ENCODE measurements at places on chromosomes 2 and 18. TPM values are rescaled to one million over a fixed set of nuclear protein-coding genes. Genes with fewer than 3 reads are reported as not detected.

- no peak overlapping the region for H3K4me3 ChIP-seq
- H3K27me3 ChIP-seq = peaks cover 14% of the 10 kb centered on the region
- no peaks in the 10 kb centered on the region for H3K4me1 ChIP-seq
- no peaks in the 10 kb centered on the region for H3K36me3 ChIP-seq
- no peak for DNase-seq
Measured at GRCh38 chr2:70607121-70607561, 53.5 kb upstream of the TGFA start.

The REG1B gene
- total RNA-seq = 2.3 TPM

DNA sequence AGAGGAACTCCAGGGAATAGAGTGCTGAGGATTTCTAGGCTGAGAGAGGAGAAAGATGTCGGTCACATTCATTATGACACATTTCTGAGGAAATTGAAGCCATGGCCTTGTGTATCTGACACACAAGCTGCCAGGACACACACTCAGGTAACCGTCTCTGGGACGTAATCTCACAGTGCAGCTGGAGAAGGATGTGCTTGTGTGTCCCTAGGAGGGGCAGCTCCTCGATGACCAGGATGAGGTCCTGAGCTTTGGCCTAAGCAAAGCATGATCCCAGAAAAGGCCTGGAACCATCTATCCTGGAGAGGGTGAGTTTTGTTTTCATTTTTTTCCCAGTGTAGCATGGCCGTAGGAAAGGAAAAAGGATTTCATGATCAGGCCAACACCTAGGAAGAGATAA, 102.2 kb downstream of the CAPN13 start:
- H3K4me3 ChIP-seq = no peak overlapping the region
- no peak for DNase-seq
- peaks cover 2% of the 10 kb centered on the region for H3K27me3 ChIP-seq
- H3K27ac ChIP-seq = no peak overlapping the region
- H3K4me1 ChIP-seq = no peaks in the 10 kb centered on the region

DNA sequence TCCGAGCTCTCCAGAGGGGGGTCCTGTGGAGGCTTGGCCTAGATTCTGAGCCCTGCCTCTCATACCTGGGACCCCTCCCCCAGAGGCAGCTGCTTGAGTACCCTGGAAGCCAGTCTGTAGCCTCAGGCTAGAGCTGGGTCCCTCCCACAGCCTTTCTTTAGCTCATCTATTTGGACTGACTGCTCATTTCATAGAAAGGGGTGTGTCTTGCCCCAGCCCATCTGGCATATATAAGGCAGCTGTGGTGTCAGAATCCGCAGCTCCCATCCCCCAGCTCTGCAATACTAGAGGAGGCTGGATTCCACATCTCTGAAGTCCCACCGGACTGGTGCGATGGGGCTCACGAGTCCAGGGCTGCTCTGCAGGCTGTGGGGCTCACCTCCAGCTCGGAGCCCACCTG, 26.1 kb downstream of the MPHOSPH10 start:
- no peaks in the 10 kb centered on the region for H3K36me3 ChIP-seq
- peaks cover 14% of the 10 kb centered on the region for H3K4me1 ChIP-seq
- no peaks in the 10 kb centered on the region for H3K27me3 ChIP-seq
- H3K27ac ChIP-seq = no peak overlapping the region

GRCh38 chr2:88248280-88248828, 78.2 kb downstream of the THNSL2 start:
- peaks cover 15% of the 10 kb centered on the region for H3K36me3 ChIP-seq
- peaks cover 3% of the 10 kb centered on the region for H3K27me3 ChIP-seq
- no peak overlapping the region for H3K4me3 ChIP-seq

DNA sequence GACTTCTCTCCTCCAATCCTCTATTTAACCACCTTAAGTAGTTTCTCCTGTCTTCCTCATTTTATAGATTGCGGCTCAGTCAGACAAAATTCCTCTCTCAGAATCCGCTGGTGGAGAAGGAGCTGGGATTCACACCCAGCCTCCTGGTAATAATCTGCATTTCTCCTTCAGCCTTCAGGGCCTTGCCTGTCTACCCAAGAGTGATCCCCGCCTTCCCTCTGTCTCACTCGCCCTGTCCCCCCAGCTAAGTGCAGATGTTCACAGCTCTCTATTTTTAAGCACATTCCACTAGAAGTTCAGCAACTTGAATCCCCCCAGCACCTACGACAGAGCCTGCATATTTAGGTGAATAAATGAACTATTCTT, 212.5 kb upstream of the HAAO start:
- H3K27me3 ChIP-seq = no peaks in the 10 kb centered on the region
- no peak overlapping the region for H3K4me3 ChIP-seq
- peaks cover 7% of the 10 kb centered on the region for H3K4me1 ChIP-seq
- H3K27ac ChIP-seq = no peak overlapping the region

The CLEC4F gene
- not detected for total RNA-seq

The SERPINB11 gene
- not detected for total RNA-seq

DNA sequence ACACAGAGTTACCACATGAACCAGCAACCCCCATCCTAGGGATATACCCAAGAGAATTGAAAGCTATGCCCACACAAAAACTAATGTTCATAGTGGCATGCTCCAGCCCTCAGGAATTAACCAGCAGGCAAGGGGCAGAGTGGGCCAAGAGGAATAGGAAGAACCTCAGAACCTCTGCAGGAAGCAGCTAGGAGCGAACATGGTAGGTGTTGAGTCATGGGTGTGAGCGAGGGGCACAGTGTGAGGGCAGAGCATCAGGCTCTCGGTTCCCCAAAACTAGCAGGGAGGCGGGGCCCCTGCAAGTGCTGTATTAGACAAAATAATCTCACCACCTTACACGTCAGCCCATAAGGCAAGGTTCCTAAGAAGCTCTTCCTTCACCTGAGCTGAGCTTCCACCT, 5.6 kb upstream of the RUFY4 start:
- peaks cover 10% of the 10 kb centered on the region for H3K4me1 ChIP-seq
- no peak for DNase-seq
- no peaks in the 10 kb centered on the region for H3K36me3 ChIP-seq
- H3K27me3 ChIP-seq = peaks cover 11% of the 10 kb centered on the region
- H3K4me3 ChIP-seq = no peak overlapping the region

DNA sequence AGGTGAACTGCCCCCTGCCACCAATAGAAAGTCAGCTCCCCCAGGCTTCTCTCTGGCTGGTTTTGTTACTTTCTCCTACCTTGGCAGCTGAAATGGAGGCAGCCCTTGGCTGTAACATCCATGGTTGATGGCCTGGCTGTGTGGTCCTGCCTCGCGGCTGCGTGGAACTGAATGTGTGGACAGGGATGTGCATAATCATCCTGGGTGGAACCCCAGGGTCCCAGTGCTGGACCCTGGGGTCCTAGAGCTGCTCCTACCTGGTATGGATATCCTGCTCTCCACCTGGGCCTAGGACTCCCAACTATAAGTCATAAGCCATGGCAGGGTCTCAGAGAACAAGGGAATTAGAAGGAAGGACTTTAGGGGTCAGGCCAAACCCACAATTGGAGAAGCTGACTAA, 93.5 kb downstream of the CAPN13 start:
- no peaks in the 10 kb centered on the region for H3K27me3 ChIP-seq
- peaks cover 5% of the 10 kb centered on the region for H3K36me3 ChIP-seq
- no peaks in the 10 kb centered on the region for H3K4me1 ChIP-seq

- no peak for DNase-seq
- no peak overlapping the region for H3K4me3 ChIP-seq
- no peaks in the 10 kb centered on the region for H3K36me3 ChIP-seq
- no peaks in the 10 kb centered on the region for H3K27me3 ChIP-seq
- peaks cover 11% of the 10 kb centered on the region for H3K4me1 ChIP-seq
Measured at GRCh38 chr2:214077727-214078126, 333.1 kb upstream of the VWC2L start.

Measured in WTC11 (cell line).